Glomerular endothelial cell (primary cell): ENCODE measurements at places on chromosomes 11 and 22. TPM values are rescaled to one million over a fixed set of nuclear protein-coding genes. Genes with fewer than 3 reads are reported as not detected.
A peak's percentile ranks its signal among the peaks of the same experiment; 100 is the strongest.

DNA sequence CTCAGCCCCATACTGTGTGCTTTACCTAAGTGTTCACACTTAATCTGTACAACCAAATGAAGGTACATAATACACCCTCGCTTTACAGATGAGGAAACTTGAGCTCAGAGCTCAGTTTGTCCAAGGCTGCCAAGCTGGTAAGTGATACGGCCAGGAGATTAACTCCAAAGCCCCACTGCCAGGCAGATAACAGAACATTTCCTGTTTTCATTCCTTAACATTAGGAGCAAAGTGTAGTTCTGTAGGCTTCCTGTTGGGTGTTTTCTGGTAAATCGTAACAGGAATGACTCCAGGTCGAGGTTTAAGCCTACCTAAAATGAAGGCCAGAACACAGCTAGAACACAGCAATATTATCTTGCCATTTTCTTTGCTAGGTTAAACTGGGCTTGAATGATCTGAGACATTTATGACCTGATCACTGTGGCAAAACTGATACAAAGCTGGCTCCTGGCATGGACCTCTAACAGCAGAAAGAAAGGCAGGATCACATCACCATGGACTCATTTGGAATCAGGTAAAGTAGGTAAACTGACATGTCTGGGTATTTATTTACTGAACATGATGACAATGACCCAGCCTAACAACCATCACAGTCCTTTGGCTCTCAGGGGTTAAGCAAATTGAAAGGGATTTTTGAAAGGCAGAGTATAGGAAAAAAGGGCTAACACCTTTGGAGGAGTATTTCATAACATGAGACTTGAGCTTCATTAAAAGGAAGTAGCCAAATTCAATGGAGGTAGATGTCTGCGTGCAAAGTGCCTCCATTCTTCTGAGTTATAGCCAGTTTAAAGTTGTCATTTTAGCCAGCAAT is 3.9 kb upstream of the NUP50 start:
- peak; percentile 44 for DNase-seq

GRCh38 chr11:118651820-118652219 is 27.6 kb downstream of the TREH start:
- DNase-seq, result no peak

DNA sequence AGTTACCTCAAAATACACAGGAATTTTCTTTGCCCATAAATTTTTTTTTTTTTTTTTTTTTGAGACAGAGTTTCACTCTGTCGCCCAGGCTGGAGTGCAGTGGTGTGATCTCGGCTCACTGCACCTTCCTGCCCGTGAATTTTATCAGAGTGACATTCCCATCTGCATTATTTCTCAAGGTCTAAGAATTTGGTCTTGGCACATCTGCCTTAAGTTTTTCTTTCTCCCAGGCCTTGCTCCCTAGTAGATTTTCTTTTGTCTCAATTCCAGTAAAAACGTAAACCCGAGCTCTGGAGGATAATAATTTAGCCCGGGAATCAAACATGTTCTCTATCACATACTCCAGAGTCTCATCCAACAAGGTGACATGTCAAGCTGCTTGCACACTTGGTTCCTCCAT is 12.4 kb downstream of the TRIM6 start:
- no peak for DNase-seq

DNA sequence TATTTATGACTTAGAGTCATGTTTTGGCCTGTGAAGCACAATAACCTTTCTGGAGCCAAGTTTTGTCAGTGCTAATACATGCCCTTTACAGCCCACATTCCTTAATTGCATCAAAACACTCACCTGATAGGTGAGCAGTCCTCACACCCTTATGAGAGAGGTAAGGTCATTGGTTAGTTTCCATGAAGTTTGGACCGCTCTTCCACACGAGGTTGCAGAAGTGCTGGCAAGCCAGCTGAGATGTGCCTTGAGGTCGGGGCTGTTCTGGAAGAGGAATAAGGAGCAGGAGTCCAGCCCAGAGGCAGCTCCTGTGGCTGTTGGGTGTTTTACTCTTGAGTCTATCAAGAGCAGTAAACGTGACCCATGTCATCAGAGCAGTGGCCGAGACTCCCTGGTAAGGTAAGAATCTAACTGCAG is 76.3 kb downstream of the CYB5R2 start:
- DNase-seq, result no peak

The CCDC188 gene
- total RNA-seq, result 15.4 and 17.3 TPM in 2 replicates
